ENCODE measurements at places on chromosomes 11 and 22. TPM values are rescaled to one million over a fixed set of nuclear protein-coding genes. Genes with fewer than 3 reads are reported as not detected.

Gene NEFH
- total RNA-seq, result 5.8 TPM

Gene ART5
- total RNA-seq, result 7.5 TPM

Gene SULT4A1
- total RNA-seq, result 16.2 TPM

Gene STARD10
- 24.7 TPM for total RNA-seq

Gene YPEL1
- total RNA-seq, result 5.4 TPM

Gene TEX54
- total RNA-seq, result 1.2 TPM

Gene POTEH
- not detected for total RNA-seq

Gene ZMAT5
- total RNA-seq, result 13.4 TPM

Gene NLRX1
- 18.2 TPM for total RNA-seq

Gene INPP5J
- total RNA-seq, result 4.7 TPM

Gene C22orf23
- total RNA-seq, result 0.55 TPM

Gene TEX12
- total RNA-seq, result 0.31 TPM

Gene MRGPRX4
- total RNA-seq, result not detected

DNA sequence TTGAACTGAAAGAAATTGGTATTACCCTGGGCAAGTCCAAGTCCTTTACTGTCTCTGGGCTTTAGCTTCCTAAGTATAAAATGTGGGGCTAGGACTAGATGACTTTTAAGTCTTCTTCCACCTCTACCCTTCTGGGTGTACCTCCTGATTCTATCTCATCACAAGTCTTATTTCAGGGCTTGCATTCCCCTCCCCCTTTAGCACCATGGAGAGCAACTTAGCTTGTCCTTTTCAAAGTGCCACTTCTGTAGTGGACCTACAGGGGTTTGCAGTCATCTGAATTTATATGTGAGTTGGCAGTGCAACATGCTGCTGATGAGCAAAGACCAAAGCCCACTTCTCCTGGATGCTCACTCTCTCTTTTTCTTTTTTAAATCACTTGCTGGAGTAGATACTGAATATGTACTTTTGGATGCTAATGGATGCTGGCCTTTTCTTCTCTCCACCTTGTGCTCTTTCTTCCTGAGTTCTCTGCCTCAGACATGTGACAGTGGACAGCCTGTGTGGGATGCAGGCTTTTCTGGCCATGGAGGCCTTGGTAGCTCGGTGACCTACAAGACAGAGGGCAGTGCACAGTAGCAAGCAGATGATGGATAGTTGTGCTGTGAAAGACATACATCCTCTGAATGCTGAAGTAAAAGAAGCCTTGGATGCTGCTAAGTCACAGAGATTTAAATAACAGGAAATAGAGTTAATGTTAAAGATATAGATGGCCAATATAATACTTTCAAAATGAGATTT, 185.0 kb downstream of the NELL1 start:
- H3K4me3 ChIP-seq, result no peak overlapping the region
- no peaks in the 10 kb centered on the region for H3K27me3 ChIP-seq
- DNase-seq, result no peak
- no peaks in the 10 kb centered on the region for H3K4me1 ChIP-seq
- no peaks in the 10 kb centered on the region for H3K36me3 ChIP-seq

- no peak for DNase-seq
- H3K4me1 ChIP-seq, result no peaks in the 10 kb centered on the region
- H3K27ac ChIP-seq, result no peak overlapping the region
- H3K27me3 ChIP-seq, result no peaks in the 10 kb centered on the region
- no peak overlapping the region for H3K4me3 ChIP-seq
Observed at GRCh38 chr11:117271208-117271607, 19.9 kb upstream of the BACE1-AS start.

DNA sequence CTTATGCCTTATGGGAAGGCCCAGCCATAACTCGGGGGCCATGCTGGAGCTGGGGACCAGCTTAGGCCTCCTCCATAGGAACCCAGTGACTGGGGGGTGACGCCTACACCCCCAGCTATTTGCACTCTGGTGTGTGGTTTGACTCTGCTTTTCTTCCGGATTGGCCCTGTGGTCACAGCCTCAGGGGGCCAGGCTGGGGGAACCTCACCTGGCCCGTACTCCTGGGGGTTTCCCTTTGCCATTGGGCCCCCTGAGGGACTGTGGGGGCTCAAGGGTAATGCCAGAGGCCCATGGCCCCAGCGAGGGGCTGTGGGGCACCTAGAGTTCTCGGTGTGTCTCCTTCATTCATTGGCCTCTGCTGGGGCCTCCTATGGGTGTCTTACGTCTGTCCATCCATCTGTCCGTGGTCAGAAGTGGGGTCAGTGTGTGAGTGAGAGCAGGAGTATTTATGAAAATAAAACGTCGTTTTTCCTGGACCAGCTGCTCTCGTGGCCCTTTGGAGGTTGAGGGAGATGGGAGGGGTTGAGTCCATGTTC, 6.3 kb upstream of the SH3BP1 start:
- no peak for DNase-seq
- H3K27me3 ChIP-seq, result no peaks in the 10 kb centered on the region
- no peaks in the 10 kb centered on the region for H3K36me3 ChIP-seq

GRCh38 chr11:73375830-73376159, 404 bp upstream of the RELT start:
- H3K27me3 ChIP-seq, result no peaks in the 10 kb centered on the region
- no peaks in the 10 kb centered on the region for H3K36me3 ChIP-seq
- peaks cover 3% of the 10 kb centered on the region for H3K4me1 ChIP-seq
- H3K27ac ChIP-seq, result no peak overlapping the region
- no peak for DNase-seq

- H3K4me3 ChIP-seq, result no peak overlapping the region
- H3K36me3 ChIP-seq, result peaks cover 13% of the 10 kb centered on the region
- no peak for DNase-seq
- no peak overlapping the region for H3K27ac ChIP-seq
- H3K27me3 ChIP-seq, result no peaks in the 10 kb centered on the region
Observed at GRCh38 chr22:27705408-27706080, 96.0 kb downstream of the MN1 start.

DNA sequence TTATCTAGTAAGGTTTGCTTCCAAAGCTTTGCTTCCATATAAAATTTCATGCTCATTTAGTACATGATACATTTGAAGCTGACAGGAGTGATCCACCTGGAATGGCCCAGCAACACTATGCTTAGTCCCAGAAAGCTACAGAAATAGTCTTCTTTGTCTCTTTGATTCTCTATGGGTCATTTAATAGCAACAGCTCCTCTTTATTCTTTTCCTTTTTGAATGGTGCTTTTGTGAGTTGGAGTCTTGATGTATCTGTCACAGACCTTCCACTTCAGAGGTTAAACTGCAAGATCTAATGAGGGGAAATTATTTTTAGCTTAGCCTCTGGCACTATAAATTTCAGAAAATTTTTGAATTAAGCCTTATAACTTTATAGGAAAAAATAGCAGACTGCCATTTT, 509.5 kb downstream of the KCNA4 start:
- H3K27ac ChIP-seq, result no peak overlapping the region
- no peaks in the 10 kb centered on the region for H3K36me3 ChIP-seq
- no peak for DNase-seq
- H3K4me3 ChIP-seq, result no peak overlapping the region

DNA sequence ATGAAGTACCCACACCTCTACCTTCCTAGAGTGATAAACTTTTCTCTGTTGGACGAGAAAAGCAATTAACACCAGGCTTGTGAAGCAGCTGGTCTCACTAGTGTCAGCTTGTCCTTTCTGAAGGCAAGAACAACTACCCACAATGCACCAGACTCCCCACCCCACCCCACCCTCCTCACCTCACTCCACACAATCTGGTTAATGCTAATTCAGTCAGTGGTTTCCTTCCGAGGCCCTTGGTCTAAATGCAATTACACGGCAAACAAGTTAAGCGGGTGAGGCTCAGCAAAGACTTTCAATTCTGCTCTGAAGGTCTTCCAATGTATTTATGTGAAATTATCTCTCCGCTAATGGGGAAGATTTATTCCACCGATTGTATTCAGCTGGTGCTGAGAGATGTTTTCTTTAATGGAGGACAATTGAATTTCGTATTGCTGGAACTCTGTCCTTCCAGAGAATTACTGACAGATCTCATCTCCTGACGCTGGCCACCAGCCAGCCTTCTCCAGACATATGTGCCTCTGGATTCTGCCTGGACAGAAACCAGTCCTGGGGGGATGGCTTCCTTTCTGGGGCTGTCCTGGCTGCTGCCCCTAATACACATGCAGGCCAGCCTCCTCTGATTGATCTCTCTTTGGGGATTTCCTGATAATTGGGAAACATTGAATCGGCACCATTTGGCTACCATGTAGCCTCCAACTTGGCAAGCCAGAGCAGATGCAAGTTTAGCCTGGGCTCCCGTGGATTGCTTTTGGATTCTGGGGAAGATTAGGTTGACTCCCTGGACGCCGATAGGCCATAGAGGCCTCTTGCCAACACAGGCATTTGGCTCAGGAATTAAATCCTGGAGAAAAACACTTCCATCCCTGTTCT, 165.8 kb upstream of the NARS2 start:
- H3K36me3 ChIP-seq, result no peaks in the 10 kb centered on the region
- no peak overlapping the region for H3K27ac ChIP-seq
- H3K4me3 ChIP-seq, result no peak overlapping the region
- H3K4me1 ChIP-seq, result no peaks in the 10 kb centered on the region

- no peaks in the 10 kb centered on the region for H3K27me3 ChIP-seq
- no peak overlapping the region for H3K4me3 ChIP-seq
- no peaks in the 10 kb centered on the region for H3K36me3 ChIP-seq
- DNase-seq, result no peak
Observed at GRCh38 chr11:118058311-118059245, 18.3 kb upstream of the TMPRSS4 start.

DNA sequence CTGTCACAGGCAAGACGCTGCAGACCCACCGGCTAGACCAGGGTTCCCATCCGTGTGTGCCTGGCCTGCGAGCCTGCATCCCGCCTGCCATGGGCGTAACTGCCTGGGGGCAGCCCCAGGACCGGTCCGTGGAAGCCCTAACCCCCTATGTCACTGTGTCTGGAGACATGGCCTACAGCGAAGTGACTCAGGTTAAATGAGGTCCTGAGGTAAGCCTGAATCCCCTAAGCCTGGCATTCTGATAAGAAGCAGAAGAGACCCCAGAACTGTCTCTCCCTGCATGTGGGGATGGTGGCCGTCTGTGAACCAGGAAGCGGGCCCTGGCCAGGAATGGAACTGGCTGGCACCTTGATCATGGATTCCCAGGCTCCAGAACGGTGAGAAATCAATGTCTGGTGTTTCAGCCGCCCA, 570.1 kb downstream of the BRD1 start:
- H3K36me3 ChIP-seq, result no peaks in the 10 kb centered on the region
- no peak overlapping the region for H3K27ac ChIP-seq
- H3K27me3 ChIP-seq, result no peaks in the 10 kb centered on the region

DNA sequence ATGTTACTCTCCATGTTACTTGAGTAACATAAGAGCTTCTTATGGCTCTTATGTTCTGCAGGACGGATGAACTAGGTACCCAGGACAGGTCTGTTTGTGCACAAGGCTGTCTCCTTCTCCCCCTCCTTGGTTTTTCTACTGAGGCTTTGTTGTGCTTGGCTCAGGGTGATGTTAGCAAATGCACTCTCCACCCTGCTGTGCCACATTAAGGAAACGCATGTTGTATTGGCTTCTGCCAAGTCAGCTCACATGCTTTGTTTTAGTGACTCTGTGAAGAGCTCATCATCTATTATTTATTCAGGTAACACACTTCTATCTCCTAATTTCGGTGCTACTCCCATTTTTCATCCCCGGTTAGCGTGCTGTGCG, 108.3 kb downstream of the PTPRJ start:
- no peak for DNase-seq
- H3K27ac ChIP-seq, result no peak overlapping the region
- no peaks in the 10 kb centered on the region for H3K36me3 ChIP-seq
- no peak overlapping the region for H3K4me3 ChIP-seq
- H3K27me3 ChIP-seq, result no peaks in the 10 kb centered on the region

DNA sequence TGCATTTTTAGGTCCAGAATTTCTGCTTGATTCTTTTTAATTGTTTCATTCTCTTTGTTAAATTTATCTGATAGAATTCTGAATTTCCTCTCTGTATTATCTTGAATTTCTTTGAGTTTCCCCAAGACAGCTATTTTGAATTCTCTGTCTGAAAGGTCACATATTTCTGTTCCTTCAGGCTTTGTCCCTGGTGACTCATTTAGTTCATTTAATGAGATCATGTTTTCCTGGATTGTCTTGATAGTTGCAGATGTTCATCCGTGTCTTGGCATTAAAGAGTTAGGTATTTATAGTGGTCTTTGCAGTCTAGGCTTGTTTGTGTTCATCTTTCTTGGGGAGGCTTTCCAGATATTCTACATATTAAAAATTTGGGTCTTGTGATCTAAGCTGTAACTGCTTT, 694.8 kb upstream of the CCDC179 start:
- DNase-seq, result no peak
- no peak overlapping the region for H3K27ac ChIP-seq
- H3K27me3 ChIP-seq, result no peaks in the 10 kb centered on the region
- no peaks in the 10 kb centered on the region for H3K36me3 ChIP-seq

GRCh38 chr11:66641834-66642233, 3.3 kb downstream of the RBM4 start:
- no peaks in the 10 kb centered on the region for H3K27me3 ChIP-seq
- peaks cover 86% of the 10 kb centered on the region for H3K36me3 ChIP-seq
- DNase-seq, result no peak
- peaks cover 3% of the 10 kb centered on the region for H3K4me1 ChIP-seq
- peak overlapping the region; percentile 100 for H3K4me3 ChIP-seq
- H3K27ac ChIP-seq, result no peak overlapping the region

DNA sequence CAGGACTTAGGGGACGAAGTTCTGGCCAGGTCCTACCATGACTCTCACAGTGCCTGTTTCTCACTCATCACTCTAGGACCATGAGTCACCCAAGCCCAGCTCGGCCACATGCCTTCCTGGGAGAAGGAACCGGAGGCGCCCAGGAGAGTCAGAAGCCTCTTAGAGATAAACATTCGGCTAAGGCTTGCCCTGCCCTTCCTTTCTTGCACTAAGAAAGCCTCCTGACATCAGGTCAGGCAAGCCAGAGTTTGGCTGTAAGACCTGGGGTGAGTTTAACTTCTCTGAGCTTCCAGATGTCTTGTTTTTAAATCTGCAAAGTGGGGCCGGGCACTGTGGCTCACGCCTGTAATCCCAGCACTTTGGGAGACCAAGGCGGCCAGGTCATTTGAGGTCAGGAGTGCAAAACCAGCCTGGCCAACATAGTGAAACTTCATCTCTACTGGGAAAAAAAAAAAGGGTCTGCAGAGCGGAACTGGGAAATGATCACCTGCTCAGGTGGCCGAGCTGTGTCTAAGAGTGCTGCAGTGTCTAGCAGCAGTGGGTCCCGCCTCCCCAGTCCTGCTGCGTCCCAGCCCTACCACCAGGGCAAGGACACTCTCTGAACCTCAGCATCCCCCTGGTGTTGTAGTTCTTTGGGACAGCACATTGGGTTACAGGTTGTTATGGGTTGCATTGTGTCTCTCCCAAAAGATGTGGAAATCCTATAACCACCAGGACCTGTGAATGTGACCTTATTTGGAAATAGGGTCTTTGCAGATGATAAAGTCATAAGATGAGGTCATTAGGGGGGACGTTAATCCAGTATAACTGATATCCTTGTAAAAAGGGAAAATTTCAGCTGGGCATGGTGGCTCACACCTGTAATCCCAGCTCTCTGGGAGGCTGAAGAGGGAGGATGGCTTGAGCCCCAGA, 1.8 kb upstream of the CARS1 start:
- H3K27me3 ChIP-seq, result no peaks in the 10 kb centered on the region
- peak overlapping the region; percentile 58 for H3K4me3 ChIP-seq
- peaks cover 8% of the 10 kb centered on the region for H3K36me3 ChIP-seq
- H3K27ac ChIP-seq, result no peak overlapping the region

- DNase-seq, result no peak
- no peaks in the 10 kb centered on the region for H3K36me3 ChIP-seq
- no peak overlapping the region for H3K27ac ChIP-seq
- no peaks in the 10 kb centered on the region for H3K27me3 ChIP-seq
Observed at GRCh38 chr22:48506506-48507145, 1321.0 kb downstream of the BRD1 start.

Data from H9 (cell line).